ENCODE measurements at places on chromosomes 16 and 17.

GRCh38 chr17:3926860-3927627, 10.8 kb upstream of the P2RX1 start:
- H3K27ac ChIP-seq = no peak overlapping the region
- no peaks in the 10 kb centered on the region for H3K27me3 ChIP-seq
- H3K36me3 ChIP-seq = no peaks in the 10 kb centered on the region

GRCh38 chr17:38852771-38853291, 690 bp downstream of the RPL23 start:
- no peaks in the 10 kb centered on the region for H3K27me3 ChIP-seq
- DNase-seq = no peak
- H3K27ac ChIP-seq = peak overlapping the region; percentile 95
- H3K4me3 ChIP-seq = peak overlapping the region; percentile 48
- H3K36me3 ChIP-seq = peaks cover 9% of the 10 kb centered on the region

- H3K27ac ChIP-seq = no peak overlapping the region
- H3K4me1 ChIP-seq = no peaks in the 10 kb centered on the region
- H3K4me3 ChIP-seq = no peak overlapping the region
- H3K27me3 ChIP-seq = no peaks in the 10 kb centered on the region
- DNase-seq = peak; percentile 49
- no peaks in the 10 kb centered on the region for H3K36me3 ChIP-seq
These were observed 72.4 kb downstream of the PGS1 start for GRCh38 chr17:78450696-78451345.

DNA sequence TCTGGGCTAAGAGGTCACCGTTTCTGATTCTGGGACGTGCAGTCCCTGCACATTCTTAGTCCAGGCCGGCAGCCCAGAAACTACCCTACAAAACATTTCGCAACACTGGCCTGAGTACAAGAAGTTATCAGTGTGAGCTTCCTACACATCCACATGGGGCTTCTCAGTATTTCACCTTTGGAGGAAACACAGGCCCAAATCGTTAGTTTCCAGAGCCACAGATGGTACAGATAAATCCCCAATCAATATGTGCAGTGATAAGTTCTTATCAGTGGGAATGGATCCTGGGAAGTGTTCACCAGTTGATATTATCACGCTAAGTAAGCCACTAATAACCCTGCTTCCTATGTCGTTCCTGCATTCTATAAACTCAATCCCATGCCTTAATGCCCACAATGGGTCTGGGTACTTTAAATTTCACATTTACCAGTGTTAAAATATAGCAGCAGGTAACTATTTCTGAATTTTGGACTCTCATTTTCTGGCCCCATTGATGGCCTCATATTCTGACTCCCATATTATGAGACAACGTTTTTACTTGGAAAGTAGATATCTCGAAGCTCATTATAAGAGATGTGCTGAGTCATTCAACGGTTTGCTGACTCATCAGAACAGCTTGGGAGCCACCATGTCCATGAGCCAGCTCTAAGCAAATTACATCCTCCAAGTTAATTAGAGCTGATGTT, 370.2 kb upstream of the MAF start:
- no peaks in the 10 kb centered on the region for H3K4me1 ChIP-seq
- peak overlapping the region; percentile 53 for H3K27ac ChIP-seq
- DNase-seq = peak; percentile 71
- H3K4me3 ChIP-seq = no peak overlapping the region

GRCh38 chr16:90083139-90083538, 6.0 kb upstream of the PRDM7 start:
- H3K27ac ChIP-seq = peak overlapping the region; percentile 94
- no peaks in the 10 kb centered on the region for H3K36me3 ChIP-seq
- no peak overlapping the region for H3K4me3 ChIP-seq
- no peaks in the 10 kb centered on the region for H3K4me1 ChIP-seq
- DNase-seq = no peak

DNA sequence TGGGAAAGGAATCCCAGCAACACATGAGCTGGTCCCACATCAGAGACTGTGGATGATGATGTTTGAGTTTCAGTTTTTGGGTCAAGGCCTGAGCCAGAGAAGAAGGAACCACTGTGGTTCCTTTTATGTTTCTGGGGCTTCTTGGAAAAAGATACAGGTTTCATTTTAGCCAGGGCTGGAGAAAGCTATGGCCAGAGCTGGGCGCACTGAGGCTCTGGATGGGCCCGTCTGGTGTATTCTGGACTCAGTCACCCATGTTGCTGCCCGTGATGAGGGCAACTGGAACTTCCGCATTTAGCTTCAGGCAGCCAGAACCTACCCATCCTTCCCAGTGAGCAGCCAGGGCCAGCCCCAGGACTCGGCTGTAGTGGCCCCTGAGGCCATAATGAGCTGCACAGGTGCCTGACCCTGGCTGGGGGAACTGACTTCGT, 15.0 kb upstream of the PITPNA start:
- peaks cover 44% of the 10 kb centered on the region for H3K4me1 ChIP-seq
- peak overlapping the region; percentile 89 for H3K27ac ChIP-seq
- H3K36me3 ChIP-seq = peaks cover 4% of the 10 kb centered on the region
- no peak for DNase-seq
- no peak overlapping the region for H3K4me3 ChIP-seq

GRCh38 chr16:23516366-23517137, 6.3 kb upstream of the GGA2 start:
- DNase-seq = no peak
- peaks cover 13% of the 10 kb centered on the region for H3K36me3 ChIP-seq
- no peak overlapping the region for H3K27ac ChIP-seq
- H3K27me3 ChIP-seq = no peaks in the 10 kb centered on the region
- H3K4me3 ChIP-seq = no peak overlapping the region
- H3K4me1 ChIP-seq = no peaks in the 10 kb centered on the region

GRCh38 chr16:4691666-4692412, 1.5 kb upstream of the NUDT16L1 start:
- no peak overlapping the region for H3K27ac ChIP-seq
- H3K36me3 ChIP-seq = peaks cover 45% of the 10 kb centered on the region
- H3K27me3 ChIP-seq = no peaks in the 10 kb centered on the region
- DNase-seq = no peak

GRCh38 chr17:17892731-17893130, 55.9 kb upstream of the SREBF1 start:
- no peak overlapping the region for H3K27ac ChIP-seq
- peaks cover 66% of the 10 kb centered on the region for H3K36me3 ChIP-seq
- no peaks in the 10 kb centered on the region for H3K27me3 ChIP-seq
- H3K4me1 ChIP-seq = peaks cover 34% of the 10 kb centered on the region
- H3K4me3 ChIP-seq = no peak overlapping the region
- no peak for DNase-seq

- DNase-seq = no peak
- H3K4me3 ChIP-seq = no peak overlapping the region
- H3K4me1 ChIP-seq = no peaks in the 10 kb centered on the region
- no peaks in the 10 kb centered on the region for H3K36me3 ChIP-seq
- H3K27ac ChIP-seq = no peak overlapping the region
- no peaks in the 10 kb centered on the region for H3K27me3 ChIP-seq
These were observed 80.7 kb downstream of the SNX29 start for GRCh38 chr16:12057266-12057665.

- H3K4me1 ChIP-seq = peaks cover 8% of the 10 kb centered on the region
- no peak overlapping the region for H3K27ac ChIP-seq
- H3K36me3 ChIP-seq = no peaks in the 10 kb centered on the region
- DNase-seq = no peak
- no peaks in the 10 kb centered on the region for H3K27me3 ChIP-seq
- H3K4me3 ChIP-seq = no peak overlapping the region
These were observed 41.3 kb downstream of the GPRC5B start for GRCh38 chr16:19843371-19843770.

- H3K4me1 ChIP-seq = no peaks in the 10 kb centered on the region
- peaks cover 62% of the 10 kb centered on the region for H3K36me3 ChIP-seq
- H3K27ac ChIP-seq = no peak overlapping the region
- H3K4me3 ChIP-seq = no peak overlapping the region
- H3K27me3 ChIP-seq = no peaks in the 10 kb centered on the region
These were observed 24.5 kb downstream of the ZNF750 start for GRCh38 chr17:82815354-82815753.

- H3K4me1 ChIP-seq = peaks cover 66% of the 10 kb centered on the region
- no peak for DNase-seq
- peak overlapping the region; percentile 87 for H3K27ac ChIP-seq
- H3K36me3 ChIP-seq = no peaks in the 10 kb centered on the region
- no peaks in the 10 kb centered on the region for H3K27me3 ChIP-seq
These were observed 27.7 kb downstream of the CHD9 start for GRCh38 chr16:53082509-53082908.

- peak overlapping the region; percentile 42 for H3K27ac ChIP-seq
- H3K36me3 ChIP-seq = peaks cover 3% of the 10 kb centered on the region
- no peak for DNase-seq
- H3K4me1 ChIP-seq = peaks cover 62% of the 10 kb centered on the region
- no peak overlapping the region for H3K4me3 ChIP-seq
These were observed 31.9 kb downstream of the EPN2 start for GRCh38 chr17:19269106-19269505.

- H3K4me3 ChIP-seq = no peak overlapping the region
- no peaks in the 10 kb centered on the region for H3K36me3 ChIP-seq
- H3K27me3 ChIP-seq = no peaks in the 10 kb centered on the region
- no peak for DNase-seq
- H3K4me1 ChIP-seq = no peaks in the 10 kb centered on the region
These were observed 38.1 kb upstream of the CCL1 start for GRCh38 chr17:34401165-34401564.

DNA sequence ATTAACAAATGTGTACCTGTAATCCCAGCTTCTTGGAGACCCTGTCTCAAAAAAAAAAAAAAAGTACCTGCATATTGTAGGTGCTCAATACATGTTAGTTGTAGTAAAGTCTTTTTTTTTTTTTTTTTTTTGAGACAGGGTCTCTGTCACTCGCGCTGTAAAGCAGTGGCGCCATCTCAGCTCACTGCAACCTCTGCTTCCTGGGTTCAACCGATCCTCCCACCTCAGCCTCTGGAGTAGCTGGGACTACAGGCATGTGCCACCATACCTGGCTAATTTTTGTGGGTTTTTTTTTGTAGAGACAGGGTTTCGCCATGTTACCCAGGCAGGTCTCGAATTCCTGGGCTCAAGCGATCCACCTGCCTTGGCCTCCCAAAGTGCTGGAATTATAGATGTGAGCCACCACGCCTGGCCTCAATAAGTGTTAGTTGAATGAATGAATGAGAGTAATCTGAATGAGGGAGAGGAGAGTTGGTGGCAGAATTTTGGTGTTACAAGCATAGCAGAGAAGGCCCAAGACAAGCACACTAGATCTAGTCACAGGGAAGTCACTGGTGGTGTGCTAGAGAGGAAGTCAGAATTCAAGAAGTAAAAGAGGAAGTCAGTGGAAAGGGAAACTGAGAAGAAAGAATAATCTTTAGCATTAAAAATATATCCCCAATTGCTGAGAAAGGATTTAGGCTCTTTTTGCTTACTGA, 9.4 kb upstream of the MYL4 start:
- H3K27me3 ChIP-seq = no peaks in the 10 kb centered on the region
- H3K4me1 ChIP-seq = peaks cover 12% of the 10 kb centered on the region
- no peak overlapping the region for H3K27ac ChIP-seq
- no peak overlapping the region for H3K4me3 ChIP-seq
